ENCODE measurements at places on chromosomes 16 and 17. TPM values are rescaled to one million over a fixed set of nuclear protein-coding genes. Genes with fewer than 3 reads are reported as not detected.
A peak's percentile ranks its signal among the peaks of the same experiment; 100 is the strongest.

DNA sequence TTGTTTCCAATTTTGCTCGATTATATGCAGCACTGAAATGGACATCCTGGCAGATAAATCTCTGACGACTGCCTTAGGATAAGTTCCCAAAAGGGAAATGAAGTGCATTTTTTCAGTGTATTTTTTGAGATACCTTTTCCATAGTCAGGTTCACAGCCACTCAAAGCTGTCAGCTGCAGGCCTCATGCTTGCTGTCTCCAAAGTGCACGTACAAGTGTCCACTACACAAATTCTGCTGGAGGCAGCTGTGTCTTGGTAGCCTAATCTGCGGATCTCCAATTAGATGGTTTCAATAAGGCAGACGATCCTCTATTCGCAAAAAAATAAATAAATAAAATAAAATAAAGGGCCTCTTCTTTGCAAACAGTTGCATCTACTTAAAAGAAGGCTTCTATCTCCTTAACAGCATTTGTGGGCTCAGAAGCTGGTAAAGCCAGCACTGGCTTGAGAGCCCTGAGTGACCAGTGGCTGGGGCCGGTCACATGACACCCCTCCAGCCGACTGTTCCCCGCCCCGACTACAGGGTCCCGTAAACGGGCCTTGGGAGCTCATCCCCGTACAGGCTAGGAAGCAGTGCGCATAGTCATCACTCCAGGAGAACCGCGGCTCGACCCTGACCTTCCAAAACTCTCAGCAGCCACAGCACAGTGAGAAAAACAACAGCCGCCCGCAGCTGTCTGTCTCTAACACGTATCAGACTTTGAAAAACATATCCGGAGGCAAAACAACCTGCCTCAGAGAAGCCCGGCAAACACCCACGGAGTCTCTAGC is 18.8 kb downstream of the RPH3AL start:
- DNase-seq = peak; percentile 95

KRT17 gene
- not detected for total RNA-seq

GLIS2 gene
- 1.5 TPM for total RNA-seq

DNA sequence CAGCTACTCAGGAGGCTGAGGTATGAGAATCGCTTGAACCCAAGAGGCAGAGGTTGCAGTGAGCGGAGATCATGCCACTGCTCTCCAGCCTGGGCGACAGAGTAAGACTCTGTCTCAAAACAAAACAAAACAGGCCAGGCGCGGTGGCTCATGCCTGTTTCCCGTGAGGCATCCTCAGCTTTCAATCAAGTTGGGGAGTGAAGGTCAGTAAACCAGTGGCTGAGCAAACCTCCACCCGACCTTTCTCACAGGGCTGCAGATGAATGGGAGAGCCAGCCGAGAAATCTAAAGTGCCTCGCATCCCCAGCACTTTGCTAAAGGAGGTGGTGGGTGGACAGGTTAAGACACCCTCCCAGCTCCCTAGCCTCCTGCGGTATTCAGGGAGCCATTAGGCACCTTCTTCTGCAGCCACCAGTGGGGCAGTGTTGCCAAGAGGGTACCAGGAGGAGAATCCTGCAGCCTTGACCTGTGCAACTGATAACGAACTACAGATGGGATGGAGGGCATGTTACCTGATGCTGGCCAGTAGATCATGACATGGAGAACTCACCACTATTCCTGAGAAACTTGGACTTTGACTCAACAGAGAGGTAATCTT is 59.0 kb downstream of the KPNA2 start:
- no peak for DNase-seq

DNA sequence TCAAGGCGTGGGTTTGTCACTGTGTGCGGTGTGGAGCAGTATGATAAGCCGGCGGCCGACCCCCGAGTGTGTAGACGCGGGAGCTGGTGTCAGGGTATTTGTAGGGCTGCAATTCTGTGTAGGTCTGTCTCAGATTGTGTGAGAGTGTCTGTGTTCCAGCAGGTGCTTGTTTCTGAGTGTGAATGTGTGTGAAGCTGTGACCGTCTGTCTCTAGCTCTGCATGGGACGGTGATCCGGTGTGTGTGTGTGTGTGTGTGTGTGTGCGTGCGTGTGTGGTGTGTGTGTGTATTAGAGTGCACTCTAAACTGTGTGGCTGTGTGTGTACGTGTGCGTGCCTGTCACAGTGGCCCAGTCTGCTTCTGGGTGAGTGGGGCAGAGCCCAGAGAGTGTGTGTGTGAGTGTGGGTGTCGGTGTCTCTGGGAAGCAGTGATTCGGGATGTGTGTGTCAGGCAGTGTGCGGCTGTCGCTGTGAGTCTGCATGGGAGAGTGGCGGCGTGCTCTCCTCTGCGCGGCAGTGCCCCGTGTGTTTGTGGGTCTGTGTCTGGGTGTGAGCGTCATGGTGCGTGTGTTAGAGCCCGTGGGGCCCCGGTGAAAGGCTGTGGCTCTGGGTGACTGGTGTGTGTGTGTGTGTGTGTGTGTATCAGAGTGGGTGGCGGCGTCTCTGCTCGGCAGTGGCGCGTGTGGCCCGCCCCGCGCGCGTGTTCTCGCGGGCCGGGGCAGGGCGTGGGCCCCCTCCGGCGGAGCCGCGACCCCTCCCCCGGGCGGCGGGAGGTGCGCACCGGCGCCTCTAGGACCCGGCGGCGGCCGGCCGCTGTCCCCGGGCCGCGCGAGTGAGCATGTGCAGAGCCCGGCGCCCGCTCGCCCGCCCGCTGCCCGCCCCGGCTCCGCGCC is at the start of gene WSCD1:
Gene WSCD1, plus strand, starts transcription at position 841 of the 891 bp plus-strand sequence. CDS start 10,280 bp downstream, outside the sequence.
- peak; percentile 95 for DNase-seq

ITGAD gene
- total RNA-seq = not detected

DNA sequence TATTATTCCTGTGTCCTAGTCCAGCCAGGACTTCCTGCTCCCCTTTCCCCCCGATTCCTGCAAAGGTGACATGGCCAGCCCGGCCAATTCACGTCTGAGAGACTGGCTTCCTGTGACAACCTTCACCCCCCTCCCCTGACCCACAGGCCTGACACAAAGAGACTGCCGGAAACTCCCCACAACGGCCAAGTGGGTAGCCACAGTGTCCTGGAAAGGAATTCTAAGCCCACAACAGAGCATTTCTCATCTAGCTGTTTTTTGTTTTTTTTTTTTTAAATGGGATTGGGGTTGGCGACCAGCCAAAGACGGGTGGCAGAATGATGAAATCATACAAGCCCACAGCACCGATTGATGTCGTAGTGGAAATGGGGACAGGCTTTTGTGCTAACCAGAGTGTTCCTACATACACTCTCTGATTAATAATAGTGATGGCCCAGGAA is 2.8 kb upstream of the XAF1 start:
- peak; percentile 44 for DNase-seq

KRTAP2-1 gene
- not detected for total RNA-seq

GRCh38 chr16:88920618-88921590 is 54.4 kb upstream of the PABPN1L start:
- DNase-seq = no peak
